ENCODE measurements at places on chromosomes 3 and 15.

DNA sequence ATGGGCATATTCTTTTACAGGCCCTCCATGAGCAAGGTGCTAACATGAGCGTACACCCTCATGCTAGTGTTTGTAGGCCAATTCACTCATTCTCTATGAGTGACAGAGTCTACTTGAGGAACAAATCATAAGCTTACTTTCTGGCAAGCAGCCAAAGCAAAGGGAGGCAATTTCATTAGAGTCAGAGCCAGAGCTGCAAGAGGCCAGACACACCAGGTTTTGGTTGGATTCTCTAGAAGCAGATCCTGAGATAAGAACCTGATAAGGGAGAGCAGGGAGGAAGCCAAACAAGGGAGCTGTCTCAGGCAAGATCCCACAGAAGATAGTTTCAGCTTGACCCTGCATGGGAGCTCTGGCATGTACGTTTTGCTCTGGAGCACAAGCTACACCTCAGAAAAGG is 214.1 kb upstream of the CTNNB1 start:
- no peak for DNase-seq

DNA sequence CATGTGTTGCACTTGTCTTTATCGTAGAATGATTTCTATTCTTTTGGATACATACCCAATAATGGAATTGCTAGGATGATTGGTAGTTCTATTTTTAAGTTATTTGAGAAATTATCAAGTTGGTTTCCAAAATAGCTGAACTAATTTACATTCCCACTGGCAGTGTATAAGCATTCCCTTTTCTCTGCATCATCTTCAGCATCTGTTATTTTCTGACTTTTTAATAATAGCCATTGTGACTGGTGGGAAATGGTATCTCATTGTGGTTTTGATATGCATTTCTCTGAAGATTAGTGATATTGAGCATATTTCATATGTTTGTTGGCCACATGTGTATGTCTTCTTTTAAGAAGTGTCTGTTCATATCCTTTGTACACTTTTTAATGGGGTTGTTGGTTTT is 81.7 kb upstream of the NUDT16 start:
- DNase-seq: no peak

DNA sequence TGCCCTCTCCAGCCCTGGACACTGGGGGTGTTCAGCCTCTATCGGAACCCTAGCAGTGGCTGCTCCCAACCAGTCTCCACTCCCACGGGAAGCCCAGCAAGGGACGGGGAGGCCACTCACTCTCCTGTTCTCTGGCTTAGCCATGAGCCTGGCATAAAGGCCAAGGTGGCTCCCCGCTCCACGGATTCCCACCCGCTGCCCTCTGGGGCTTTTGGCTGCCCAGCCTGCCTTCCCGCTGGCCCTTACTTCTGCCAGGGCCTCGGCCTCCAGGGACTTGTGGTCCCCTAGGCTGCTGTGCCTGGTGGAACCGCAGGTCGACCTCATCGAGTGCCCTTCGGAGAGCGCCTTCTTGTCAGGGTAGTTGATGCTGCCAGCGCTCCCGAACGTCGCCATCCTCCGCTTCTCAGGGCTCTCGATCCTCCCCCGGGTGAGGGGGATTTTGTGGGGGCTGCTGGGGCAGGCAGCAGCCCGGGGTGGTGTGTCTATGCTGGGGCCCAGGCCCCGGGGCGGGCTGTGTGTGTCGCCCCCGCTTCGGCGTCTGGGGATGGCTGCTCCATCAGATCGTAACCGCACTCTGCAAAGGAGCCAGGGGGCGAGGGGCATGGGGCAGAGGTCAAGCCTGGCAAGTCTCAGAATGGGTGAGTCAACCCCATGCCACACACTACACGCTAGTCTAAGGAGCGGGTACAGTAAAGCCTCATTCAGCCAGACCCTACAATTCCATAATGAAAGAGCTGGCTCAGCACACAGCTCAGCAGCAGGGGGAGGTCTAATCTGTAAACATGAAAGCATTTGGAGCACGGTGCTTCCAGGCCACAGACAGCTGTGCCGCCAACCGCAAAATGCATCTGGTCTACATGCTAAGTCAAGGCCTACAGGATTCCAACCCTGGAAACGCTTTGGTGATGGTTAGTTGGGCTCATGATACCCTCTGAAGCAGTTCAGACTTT is 27.3 kb upstream of the RAD18 start:
- no peak for DNase-seq

DNA sequence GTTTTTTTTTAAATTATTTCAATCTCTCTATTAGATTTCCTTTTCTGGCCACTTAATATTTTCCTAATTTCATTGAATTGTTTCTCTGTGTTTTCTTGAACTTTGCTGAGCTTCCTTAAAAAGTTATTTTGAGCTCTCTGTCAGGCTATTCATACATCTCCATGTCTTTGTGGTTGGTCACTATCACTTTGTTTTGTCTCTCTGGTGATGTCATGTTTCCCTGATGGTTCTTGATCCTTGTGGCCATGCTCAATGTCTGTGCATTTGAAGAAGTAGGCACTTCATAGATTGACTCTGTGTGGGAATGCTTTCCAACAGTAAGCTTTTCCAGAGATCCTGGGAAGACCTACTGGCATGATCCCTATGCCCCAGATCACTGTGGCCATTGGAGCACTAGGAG is 18.6 kb downstream of the CD200R1 start:
- no peak for DNase-seq

GRCh38 chr3:23365066-23365465 is 161.9 kb downstream of the UBE2E2 start:
- no peak for DNase-seq

- DNase-seq: peak; percentile 96
Observed at GRCh38 chr3:9396301-9396631, 1.1 kb upstream of the SETD5 start.

DNA sequence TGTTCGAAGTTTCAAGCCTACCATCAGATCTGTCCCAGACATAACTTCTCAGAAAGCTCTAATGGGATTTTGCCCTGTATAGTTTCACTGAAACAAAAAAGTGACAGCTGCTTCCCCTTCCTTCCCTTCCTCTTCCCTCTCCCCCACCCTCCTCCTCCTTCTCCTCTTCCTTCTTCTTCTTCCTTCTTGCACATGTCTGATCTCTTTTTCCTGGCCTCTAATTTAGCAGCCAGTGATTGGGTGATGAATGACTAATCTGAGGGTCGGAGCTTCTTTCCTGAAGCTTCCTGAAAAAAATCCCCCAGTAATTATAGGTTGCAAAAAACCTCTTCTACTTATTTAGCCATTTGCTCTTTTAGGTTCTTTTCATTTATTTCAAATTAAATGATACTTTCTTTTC is 168.7 kb downstream of the POTEB3 start:
- no peak for DNase-seq

GRCh38 chr3:148873977-148874376 is 8.9 kb downstream of the CPA3 start:
- no peak for DNase-seq

Data from GM23338 (cell line).